Peyer's patch (tissue), 4 donors: ENCODE measurements at places on chromosomes 1 and 21.

DNA sequence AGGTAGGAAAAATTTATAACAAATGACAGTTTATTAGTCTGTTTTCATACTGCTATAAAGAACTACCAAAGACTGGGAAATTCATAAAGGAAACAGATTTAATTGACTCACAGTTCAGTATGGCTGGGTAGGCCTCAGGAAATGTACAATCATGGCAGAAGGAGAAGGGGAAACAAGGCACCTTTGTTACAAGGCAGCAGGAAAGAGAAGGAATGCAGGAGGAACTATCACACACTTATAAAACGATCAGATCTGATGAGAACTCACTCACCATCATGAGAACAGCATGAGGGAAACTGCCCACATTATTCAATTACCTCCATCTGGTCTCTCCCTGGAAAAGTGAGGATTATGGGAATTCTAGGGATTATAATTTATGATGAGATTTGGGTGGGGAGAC, 61.3 kb downstream of the ASB17 start:
- no peaks in the 10 kb centered on the region for H3K4me1 ChIP-seq
- no peaks in the 10 kb centered on the region for H3K27me3 ChIP-seq
- H3K36me3 ChIP-seq = no peaks in the 10 kb centered on the region

DNA sequence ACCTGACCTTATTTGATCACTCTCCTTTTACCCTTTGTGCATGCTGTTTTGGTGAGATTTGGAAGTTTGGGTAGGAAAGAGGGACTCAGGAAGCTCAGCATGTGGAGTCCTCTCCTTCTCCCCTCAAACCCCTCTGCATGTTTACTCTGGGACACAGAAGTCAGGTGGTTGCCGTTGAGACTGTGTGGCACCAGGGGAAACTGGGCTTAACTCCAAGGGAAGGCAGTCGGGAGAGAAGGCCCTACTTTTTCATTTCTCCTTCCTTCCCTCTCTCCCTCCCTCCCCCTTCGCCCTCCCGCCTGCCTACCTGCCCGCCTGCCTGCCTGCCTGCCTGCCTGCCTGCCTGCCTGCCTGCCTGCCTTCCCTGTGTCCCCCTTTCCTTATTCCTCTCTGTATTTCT, 34.8 kb upstream of the TTC22 start:
- no peaks in the 10 kb centered on the region for H3K4me1 ChIP-seq
- H3K4me3 ChIP-seq = no peak overlapping the region
- no peaks in the 10 kb centered on the region for H3K27me3 ChIP-seq
- H3K27ac ChIP-seq = no peak overlapping the region
- no peaks in the 10 kb centered on the region for H3K36me3 ChIP-seq

- H3K27me3 ChIP-seq = no peaks in the 10 kb centered on the region
- H3K36me3 ChIP-seq = no peaks in the 10 kb centered on the region
- H3K4me3 ChIP-seq = no peak overlapping the region
- no peak overlapping the region for H3K27ac ChIP-seq
Measured at GRCh38 chr1:60974524-60975372, 107.6 kb upstream of the NFIA start.

DNA sequence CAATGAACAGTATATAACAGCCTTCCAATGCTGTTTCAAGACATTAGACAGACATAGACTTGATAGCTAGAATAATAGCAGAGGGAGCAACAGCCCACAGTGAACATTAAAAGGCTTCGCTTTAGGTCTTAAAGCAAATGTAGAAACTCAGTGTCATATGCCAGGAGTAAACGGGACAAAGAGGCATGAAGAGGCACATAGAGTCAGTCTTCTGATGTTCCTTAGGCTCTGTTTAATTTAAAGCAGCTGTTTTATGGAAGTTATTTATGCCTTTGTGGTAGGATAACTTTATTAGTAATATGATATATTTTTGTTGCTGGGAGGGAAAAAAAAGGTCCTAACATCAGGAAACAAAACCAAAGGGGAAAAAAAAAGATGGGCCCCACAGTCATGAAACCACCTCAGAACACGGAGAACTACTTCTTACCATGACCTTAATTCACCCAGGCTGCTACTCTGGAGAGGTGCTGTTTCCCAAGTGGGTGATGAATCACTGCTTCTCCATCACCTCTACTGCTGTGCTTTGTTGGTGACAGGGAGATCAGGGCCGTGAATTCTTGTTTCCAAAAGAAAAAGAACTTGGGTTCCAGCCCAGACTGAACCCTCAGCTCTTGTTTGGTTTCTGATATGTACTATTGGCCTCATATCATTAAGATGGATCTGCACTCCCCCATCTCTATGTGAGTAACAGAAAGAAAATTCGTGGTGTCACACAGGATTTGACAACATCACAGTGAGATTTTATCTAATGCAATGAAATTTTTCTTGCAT, 616.9 kb downstream of the KIF26B start:
- H3K4me1 ChIP-seq = no peaks in the 10 kb centered on the region
- DNase-seq = no peak
- no peak overlapping the region for H3K4me3 ChIP-seq
- no peaks in the 10 kb centered on the region for H3K36me3 ChIP-seq
- H3K27ac ChIP-seq = no peak overlapping the region

DNA sequence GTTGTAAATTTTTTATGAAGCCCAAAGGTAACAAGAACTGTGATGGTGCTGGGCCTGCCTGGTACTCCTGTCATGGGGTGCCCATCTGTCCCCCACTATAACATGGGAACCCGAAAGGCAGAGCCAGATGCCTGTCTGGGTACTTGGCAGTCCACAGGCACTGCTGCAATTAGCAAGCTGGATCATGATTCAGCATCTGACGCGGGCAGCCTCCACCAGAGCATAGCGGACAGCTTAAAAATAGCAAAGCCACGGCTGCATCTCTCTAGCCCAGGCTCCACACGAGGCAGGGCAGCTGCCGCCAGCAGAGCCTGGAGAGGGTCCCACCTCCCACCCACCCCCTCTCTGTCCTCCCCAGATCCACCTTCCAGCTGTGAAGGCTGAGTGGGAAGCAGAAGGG, 22.9 kb downstream of the SUSD4 start:
- H3K27me3 ChIP-seq = no peaks in the 10 kb centered on the region
- no peaks in the 10 kb centered on the region for H3K4me1 ChIP-seq
- no peak for DNase-seq
- no peaks in the 10 kb centered on the region for H3K36me3 ChIP-seq
- no peak overlapping the region for H3K4me3 ChIP-seq

- no peaks in the 10 kb centered on the region for H3K27me3 ChIP-seq
- H3K4me1 ChIP-seq = no peaks in the 10 kb centered on the region
Measured at GRCh38 chr1:202009326-202010179, 834 bp upstream of the ELF3 start.

DNA sequence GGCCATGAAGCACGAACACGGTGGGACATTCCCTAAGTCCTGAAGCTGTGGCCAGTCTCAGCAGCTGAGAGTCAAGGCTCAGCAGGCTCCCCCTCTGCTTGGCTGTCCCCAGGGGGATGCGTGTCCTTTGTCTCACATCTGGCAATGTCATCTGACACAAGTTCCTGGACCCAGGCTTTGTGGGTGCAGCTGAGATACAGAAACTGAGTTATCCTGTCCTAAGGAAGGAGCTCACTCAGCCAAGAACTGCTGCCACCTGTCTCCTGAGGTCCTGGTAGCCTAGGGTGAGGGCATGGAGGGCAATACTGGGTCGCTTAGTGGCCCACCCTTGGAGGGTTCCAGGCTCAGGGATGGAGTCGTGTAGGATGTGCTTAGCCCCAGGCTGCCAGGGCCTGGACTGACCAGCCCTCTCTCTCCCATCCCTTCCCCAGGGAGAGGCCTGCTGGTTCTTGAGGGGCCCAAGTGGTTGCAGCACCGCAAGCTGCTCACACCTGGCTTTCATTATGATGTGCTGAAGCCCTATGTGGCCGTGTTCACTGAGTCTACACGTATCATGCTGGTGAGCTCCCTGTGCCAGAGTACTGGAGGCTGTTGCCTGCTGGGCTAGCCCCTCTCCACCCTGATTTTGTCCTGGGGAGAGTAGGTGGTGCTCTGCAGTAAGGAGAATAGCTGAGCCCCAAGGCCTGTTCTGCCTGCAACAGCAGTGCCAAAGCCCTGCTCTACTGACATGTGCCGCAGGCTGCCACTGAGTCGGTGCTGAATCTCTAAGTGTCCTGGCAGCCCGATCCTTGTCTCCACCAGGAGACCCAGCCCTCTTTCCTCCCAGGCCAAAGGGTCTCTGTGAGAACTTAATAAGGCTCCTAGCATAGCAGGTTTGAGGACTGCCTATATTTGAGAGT, 13.5 kb downstream of the CYP4B1 start:
- no peak overlapping the region for H3K27ac ChIP-seq
- H3K4me3 ChIP-seq = no peak overlapping the region
- no peaks in the 10 kb centered on the region for H3K36me3 ChIP-seq
- no peak for DNase-seq
- no peaks in the 10 kb centered on the region for H3K4me1 ChIP-seq

- no peaks in the 10 kb centered on the region for H3K4me1 ChIP-seq
- DNase-seq = no peak
- H3K27ac ChIP-seq = no peak overlapping the region
Measured at GRCh38 chr1:148161053-148161901, 9.2 kb upstream of the NBPF11 start.

DNA sequence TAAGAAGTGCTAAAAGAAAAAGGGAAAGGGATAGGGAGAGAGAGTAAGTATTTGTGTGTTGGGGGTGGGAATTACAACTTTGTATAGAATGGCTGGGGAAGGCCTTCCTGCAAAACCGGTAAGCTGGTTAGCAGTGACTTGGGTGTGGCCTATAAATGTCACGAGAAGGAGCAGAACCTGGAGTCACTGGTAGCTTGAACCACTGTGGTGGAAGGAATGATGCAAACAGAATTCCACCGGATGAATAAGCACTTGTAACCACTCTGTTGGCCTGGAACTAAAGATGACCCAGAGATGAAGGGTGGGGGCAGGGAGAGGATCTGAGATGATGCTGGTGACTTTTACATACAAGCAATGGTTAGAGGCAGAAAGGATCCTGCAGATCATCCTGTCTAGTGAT, 8.9 kb downstream of the XKR8 start:
- no peak overlapping the region for H3K4me3 ChIP-seq
- no peaks in the 10 kb centered on the region for H3K27me3 ChIP-seq
- DNase-seq = no peak
- H3K36me3 ChIP-seq = peaks cover 56% of the 10 kb centered on the region

- H3K27ac ChIP-seq = no peak overlapping the region
- no peaks in the 10 kb centered on the region for H3K4me1 ChIP-seq
- H3K36me3 ChIP-seq = no peaks in the 10 kb centered on the region
- DNase-seq = no peak
- no peak overlapping the region for H3K4me3 ChIP-seq
Measured at GRCh38 chr1:180623579-180624347, 8.1 kb upstream of the XPR1 start.

DNA sequence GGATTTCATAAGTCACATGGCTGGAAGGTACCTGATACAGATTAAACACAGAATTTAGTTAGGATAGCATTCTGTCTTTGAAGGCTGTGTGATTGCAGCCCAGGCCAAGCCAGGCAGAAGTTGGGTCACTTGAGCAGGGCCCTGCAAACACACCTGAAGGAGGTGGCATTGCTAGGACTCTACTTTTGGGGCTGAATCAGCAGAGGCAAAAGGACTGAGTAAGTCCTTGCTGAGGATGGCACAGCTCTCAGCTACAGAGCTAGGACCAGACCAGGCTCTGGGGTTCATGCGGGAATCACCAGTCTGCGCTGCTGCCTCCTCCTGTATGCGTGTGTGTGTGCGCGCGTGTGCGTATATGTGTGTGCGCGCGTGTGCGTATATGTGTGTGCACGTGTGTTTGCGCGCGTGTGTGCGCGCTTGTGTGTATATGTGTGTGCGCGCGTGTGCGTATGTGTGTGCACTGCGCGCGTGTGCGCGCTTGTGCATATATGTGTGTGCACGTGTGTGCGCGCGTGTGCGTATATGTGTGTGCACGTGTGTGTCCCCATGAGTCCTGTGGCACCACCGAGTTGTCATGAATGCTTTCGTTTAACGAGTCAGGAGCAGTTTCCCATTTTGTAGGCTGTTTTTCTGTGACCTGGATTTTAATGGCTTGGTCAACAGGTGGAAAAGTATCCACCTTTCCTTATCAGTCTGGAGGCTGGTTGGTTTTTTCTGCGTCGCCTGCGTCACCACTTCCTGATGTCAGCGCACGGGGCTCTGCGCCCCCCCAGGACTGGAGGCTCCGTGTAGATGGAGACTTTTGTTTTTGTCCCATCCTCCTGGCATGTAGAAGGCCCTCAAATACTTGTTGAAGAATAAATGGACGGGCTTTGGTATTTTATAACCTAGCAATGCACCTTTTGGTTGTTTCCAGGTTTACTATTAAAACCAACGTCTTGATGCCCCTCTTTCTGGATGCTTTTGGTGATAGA, 34.7 kb downstream of the ADARB1 start:
- no peak overlapping the region for H3K4me3 ChIP-seq
- peak overlapping the region; percentile 1 for H3K27ac ChIP-seq
- H3K36me3 ChIP-seq = no peaks in the 10 kb centered on the region
- H3K4me1 ChIP-seq = peaks cover 17% of the 10 kb centered on the region

GRCh38 chr1:76048219-76048618, 26.3 kb upstream of the ST6GALNAC3 start:
- H3K4me3 ChIP-seq = no peak overlapping the region
- no peaks in the 10 kb centered on the region for H3K36me3 ChIP-seq
- no peaks in the 10 kb centered on the region for H3K4me1 ChIP-seq
- no peak overlapping the region for H3K27ac ChIP-seq
- no peak for DNase-seq

GRCh38 chr1:117561071-117561470, 44.8 kb upstream of the TENT5C start:
- H3K27ac ChIP-seq = no peak overlapping the region
- H3K4me1 ChIP-seq = no peaks in the 10 kb centered on the region
- DNase-seq = no peak
- H3K36me3 ChIP-seq = no peaks in the 10 kb centered on the region

- no peaks in the 10 kb centered on the region for H3K27me3 ChIP-seq
- no peak overlapping the region for H3K4me3 ChIP-seq
- DNase-seq = no peak
- no peaks in the 10 kb centered on the region for H3K36me3 ChIP-seq
- H3K4me1 ChIP-seq = no peaks in the 10 kb centered on the region
Measured at GRCh38 chr1:97192872-97193572, 471.4 kb downstream of the PTBP2 start.

GRCh38 chr1:198541737-198542136, 1.3 kb upstream of the ATP6V1G3 start:
- DNase-seq = no peak
- H3K27ac ChIP-seq = no peak overlapping the region
- no peaks in the 10 kb centered on the region for H3K36me3 ChIP-seq

GRCh38 chr1:199161766-199162303, 523.0 kb downstream of the PTPRC start:
- no peaks in the 10 kb centered on the region for H3K36me3 ChIP-seq
- no peaks in the 10 kb centered on the region for H3K27me3 ChIP-seq
- H3K4me1 ChIP-seq = no peaks in the 10 kb centered on the region
- no peak overlapping the region for H3K4me3 ChIP-seq
- no peak for DNase-seq

- H3K27me3 ChIP-seq = no peaks in the 10 kb centered on the region
- H3K4me3 ChIP-seq = no peak overlapping the region
- DNase-seq = no peak
- no peaks in the 10 kb centered on the region for H3K36me3 ChIP-seq
Measured at GRCh38 chr1:243939167-243939848, 89.3 kb upstream of the AKT3 start.
